Fibroblast of the aortic adventitia (primary cell): ENCODE measurements at places on chromosomes 5 and 9. TPM values are rescaled to one million over a fixed set of nuclear protein-coding genes. Genes with fewer than 3 reads are reported as not detected.

- peak; percentile 48 for DNase-seq
Measured at GRCh38 chr5:174793684-174794328, 69.4 kb downstream of the MSX2 start.

DNA sequence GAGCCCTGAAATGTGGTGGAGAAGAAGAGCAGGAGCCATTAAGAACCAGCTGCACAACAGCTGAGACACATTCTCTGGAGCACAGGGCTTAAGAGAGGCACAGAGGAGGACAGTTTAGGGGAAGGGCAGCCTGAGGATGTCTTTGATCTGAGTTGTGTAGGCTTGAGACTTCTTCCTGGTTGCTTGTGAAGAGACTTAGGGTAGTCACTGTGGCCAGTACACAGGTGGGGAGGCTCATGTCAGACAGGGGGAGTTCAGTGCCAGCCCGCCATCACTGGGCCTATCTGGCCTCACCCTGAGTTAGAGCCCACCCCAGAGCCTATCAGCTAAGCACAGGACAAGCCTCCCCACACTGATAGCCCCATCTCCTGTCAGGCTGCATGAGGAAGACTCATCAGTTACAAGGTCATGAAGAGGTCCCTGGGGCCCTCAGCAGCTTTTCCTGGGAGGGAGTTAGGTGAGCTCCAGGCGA, 19.8 kb downstream of the SLC22A4 start:
- DNase-seq = no peak

Gene C7
- 2.4 and 762 TPM in 2 replicates for total RNA-seq

Gene P4HA2
- total RNA-seq = 104 and 293 TPM in 2 replicates

Gene PHF24
- under 0.01 and 0.16 TPM in 2 replicates for total RNA-seq

DNA sequence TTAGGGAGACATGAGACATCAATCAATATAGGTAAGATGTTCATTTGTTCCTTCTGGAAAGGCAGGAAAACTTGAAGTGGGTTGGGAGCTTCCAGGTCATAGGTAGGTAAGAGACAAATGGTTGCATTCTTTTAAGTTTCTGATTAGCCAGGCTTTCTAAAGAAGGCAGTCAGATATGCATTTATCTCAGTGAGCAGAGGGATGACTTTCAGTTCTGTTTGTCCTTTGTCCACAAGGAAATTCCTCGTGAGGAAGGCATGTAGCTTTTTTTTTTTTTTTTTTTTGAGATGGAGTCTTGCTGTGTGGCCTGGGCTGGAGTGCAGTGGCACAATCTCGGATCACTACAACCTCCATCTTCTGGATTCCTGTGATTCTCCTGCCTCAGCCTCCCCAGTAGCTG, 155.3 kb upstream of the ABCA1 start:
- no peak for DNase-seq

DNA sequence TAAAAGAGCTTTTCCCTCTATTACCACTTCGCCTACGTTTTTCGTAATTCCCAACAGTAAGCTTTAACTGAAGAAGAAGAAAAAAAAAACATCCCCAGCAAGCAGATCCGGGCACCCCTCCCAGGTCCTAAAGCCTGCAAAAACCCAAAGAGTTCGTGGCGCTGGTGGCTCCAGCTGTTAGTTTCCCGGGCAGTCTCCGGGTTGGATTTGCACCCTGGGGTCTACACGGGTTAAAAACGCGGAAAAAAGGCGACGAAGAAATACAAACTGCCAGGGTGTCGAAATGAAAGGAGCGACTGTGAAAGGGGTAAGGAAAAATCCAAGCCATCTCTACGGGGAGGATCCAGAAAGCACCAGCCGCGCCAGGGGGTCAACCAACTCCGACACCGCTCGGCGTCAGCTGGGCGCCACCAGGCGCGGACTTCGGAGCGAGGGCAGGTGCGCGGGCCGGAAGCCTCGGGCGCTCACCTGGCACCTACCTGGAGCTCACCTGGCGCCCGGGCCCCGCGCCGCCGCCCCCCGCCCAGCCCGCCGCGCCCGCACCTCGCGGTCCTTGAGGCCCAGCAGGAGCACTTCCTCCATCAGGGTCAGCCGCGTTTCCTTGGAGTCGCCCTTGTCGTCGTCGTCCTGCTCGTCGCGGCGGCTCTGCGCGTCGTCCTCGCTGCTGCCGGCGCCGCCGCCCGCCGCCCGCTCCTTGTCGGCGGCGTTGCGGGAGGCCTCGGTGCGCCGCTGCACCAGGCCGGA, 680 bp downstream of the GOLPH3 start:
- DNase-seq = peak; percentile 77

Gene ZNF300
- total RNA-seq = 7.5 and 8.1 TPM in 2 replicates

Gene CDH6
- 7.4 and 103 TPM in 2 replicates for total RNA-seq

Gene PFDN1
- total RNA-seq = 31.2 and 60.2 TPM in 2 replicates

Gene NR2F1-AS1
- total RNA-seq = 11.8 and 23.7 TPM in 2 replicates

Gene GPSM1
- total RNA-seq = 25.9 and 48.5 TPM in 2 replicates

GRCh38 chr5:93330506-93330905, 250.5 kb downstream of the NR2F1-AS1 start:
- DNase-seq = peak; percentile 58

GRCh38 chr9:113578882-113579282, 115.4 kb downstream of the RGS3 start:
- peak; percentile 81 for DNase-seq

GRCh38 chr9:124008303-124008693, 3.3 kb upstream of the LHX2 start:
- no peak for DNase-seq

Gene SLC6A18
- total RNA-seq = not detected in 2 replicates

- peak; percentile 94 for DNase-seq
Measured at GRCh38 chr9:33354651-33355211, 47.6 kb downstream of the AQP7 start.

DNA sequence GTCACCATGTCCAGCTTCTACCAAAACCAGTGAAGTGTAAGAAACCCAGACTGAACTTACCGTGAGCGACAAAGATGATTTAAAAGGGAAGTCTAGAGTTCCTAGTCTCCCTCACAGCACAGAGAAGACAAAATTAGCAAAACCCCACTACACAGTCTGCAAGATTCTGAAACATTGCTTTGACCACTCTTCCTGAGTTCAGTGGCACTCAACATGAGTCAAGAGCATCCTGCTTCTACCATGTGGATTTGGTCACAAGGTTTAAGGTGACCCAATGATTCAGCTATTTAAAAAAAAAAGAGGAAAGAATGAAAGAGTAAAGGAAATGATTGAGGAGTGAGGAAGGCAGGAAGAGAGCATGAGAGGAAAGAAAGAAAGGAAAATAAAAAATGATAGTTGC, 19.8 kb downstream of the IL7R start:
- no peak for DNase-seq

- DNase-seq = no peak
Measured at GRCh38 chr9:136512651-136513071, 29.8 kb upstream of the SEC16A start.

- no peak for DNase-seq
Measured at GRCh38 chr9:35869621-35870216, 482 bp downstream of the OR13J1 start.

- DNase-seq = no peak
Measured at GRCh38 chr5:154038261-154038706, 426 bp downstream of the FAM114A2 start.

Gene OBP2B
- not detected in 2 replicates for total RNA-seq

DNA sequence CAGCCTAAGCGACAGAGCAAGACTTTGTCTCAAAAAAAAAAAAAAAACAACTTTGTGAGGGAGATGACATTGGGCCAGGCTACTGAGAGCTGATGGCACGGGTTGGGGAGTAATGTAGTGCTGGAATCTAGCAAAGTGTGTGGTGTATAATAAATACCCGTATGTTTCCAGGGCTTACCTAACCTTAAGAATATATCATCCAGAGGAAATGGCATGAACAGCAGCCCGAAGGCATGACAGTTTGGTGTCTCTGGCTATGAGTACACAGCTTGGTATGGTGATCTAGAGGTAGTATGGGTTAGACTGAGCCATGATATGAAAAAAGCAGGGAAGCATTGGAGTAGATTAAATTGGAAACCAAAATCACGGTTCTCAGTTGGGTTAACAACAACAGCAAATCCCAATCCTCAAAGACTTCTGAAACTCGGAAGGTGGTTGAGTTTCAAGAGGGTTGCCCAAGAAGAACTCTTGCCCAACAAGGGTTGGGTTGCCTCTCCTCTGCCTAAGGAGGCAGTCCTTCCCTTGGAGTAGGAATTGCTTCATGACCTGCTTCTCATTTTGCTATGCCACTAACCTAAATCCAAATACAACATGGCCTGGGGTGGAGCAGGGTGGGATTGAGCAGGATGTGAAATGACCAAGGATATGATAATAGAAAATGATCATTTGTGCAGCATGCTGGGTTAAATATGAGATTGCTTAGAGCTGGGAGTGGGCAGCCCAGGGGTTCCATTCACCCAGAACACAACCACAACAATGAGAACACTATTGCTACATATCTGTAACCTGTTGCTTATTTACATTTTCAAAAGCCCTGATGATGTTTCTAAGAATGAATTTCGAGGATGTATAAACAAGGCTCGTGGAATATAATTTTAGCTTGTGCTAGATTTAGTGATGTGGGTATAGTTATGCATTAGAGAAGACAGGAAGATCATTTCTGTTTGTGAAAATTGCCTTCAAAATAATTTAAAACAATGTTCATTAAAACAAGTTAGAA, 64.6 kb upstream of the ZFR start:
- no peak for DNase-seq

DNA sequence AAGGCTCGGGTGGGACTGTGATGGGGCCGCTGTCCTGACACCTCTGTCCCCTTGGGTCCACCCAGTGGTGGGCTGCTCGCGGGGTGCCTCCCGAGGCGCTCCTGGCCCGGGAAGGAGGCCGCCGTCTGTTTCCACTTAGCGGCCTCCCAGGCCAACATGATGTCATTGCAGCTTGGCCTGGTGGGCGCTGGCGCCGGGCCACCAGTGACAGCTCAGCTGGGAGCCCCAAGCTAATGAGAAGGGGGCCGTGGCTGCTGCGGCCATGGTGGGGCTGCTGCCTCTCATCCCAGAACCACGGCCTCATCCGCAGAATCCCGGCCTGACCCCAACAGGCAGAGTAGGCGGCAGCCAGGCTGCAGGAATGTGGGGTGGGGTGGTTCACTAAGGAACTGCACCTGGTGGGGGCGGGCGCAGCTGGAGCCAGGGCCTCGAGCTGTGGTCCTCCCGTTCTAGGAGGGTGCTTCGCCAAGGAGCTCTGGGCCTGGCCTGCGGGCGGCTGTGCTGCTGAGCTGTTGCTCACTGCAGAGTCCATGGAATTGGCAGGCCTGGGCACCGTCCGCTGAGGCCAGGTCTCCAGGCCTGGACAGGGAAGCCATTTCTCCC, 123.5 kb upstream of the COL5A1 start:
- DNase-seq = peak; percentile 59

DNA sequence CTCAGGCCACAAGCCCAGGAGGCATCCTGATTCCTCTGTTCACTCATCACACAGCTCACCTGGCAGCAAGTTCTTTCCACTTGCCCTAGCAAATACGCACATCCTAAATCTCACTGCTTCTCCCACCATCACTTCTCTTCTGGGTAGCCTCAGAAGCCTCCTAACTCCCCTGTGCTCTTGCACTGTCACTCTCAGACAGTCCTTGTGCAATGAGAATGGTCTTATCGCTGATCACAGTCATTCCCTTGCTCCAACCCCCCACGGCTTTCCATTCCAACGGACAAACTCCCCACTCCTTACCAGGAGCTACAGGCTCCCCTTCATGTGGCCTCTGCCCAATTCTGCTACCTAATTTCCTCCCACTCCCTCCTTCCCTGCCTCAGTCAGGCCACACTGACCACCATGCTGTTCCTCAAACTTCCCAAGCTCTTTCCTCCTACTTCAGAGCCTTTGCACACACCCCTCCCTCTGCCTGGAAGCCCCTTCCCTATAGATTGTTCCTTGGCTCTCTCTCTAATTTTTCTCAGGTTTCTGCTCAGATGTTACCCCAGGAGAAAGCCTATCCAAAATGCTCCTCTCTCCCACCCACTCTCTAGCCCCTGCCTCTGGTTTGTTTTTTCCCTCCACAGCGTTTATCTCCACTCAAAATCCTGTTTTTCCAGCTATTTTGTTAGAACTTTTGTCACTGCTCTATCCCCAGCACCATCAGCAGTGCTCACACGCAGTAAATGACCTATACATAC, 34.1 kb upstream of the TNFAIP8 start:
- DNase-seq = no peak

Gene SLC34A1
- total RNA-seq = not detected in 2 replicates

DNA sequence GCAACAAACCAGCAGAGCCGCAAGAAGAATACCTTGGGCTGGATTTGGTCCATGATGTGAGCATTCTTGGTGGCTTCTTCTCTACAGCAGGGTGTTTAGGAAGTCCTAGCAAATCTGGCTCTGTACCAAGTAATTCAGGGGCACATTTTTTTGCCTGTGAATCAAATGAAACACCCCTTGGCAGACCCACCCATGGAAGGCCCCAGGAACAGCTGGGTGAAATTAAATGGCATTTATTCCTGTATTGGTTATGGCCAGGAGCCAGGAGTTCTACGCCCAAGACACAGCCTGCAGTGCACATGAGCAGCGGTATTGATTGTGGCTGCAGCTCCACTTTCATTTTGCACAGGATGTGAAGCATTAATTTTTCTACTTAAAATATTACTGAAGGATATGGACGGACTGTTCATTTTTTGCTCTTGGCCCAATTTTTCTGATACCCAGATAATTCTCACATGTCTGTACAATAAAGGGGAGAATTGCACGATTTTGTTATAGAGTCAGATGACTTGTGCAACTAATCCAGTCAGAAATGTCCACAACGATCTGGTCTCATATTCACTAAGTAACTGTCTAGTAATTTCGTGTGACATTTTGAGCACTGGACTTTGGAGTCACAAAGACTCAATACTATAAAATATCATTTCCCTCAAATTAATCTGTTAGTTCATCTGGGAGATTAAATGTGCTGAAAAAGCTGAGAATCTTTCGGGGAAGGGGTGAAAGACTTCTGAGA, 120.7 kb upstream of the APC start:
- DNase-seq = no peak

DNA sequence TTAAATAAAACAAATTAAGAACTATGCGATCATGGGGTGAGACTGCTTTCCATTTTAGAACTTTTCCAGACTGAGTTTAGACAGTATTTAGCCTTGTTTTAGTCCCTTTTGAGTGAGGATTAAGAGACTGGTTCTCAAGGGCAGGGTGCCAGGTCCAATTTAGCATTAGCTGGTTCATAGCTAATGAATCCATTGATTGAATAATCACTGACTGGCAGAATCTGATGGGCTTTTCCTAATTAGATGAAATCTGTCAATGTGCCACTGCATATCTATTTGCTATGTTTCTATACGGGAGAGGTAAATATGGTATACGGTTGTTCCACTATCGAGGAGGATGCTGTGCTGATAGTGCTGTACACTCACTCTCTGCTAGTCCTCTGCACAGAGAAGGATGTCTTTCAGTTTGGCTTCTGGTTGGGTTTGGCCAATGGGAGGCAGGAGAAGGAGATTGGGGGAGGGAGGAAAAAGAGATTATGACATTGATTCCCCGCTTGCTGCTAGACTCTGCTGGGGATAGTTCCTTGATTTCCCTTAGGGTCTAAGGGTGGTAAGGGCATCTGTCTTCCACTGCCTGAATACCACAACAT, 496.6 kb downstream of the CTNND2 start:
- DNase-seq = no peak

Gene TGFBR1
- total RNA-seq = 20.1 and 28.8 TPM in 2 replicates
